ENCODE measurements at places on chromosomes 12 and 14. TPM values are rescaled to one million over a fixed set of nuclear protein-coding genes. Genes with fewer than 3 reads are reported as not detected.

- H3K27me3 ChIP-seq = no peaks in the 10 kb centered on the region
- no peak overlapping the region for H3K27ac ChIP-seq
- H3K4me1 ChIP-seq = peaks cover 7% of the 10 kb centered on the region
- DNase-seq = no peak
- H3K36me3 ChIP-seq = peaks cover 18% of the 10 kb centered on the region
Observed at GRCh38 chr14:101065696-101066694, 162.5 kb upstream of the RTL1 start.

DNA sequence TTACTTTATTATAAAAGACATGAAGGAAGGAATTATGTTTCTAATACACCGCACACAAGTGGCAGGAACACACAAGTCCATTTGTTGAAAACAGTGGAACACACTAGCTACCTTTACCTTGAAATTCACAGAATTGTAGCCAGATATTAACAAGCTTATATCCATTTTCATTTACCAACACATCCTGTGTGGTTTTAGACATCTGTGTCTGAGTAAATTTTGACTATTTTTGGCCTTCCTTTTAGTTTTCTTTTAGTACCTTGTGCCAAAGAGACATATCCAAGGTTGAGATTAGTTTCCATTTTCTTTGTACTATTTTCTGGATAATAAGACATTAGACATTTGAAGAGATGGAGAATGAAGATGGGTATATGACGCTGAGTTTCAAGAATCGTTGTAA, at the start of gene KLRF2:
KLRF2 (plus strand) TSS at position 244 of the 400 bp plus-strand sequence; CDS start at position 351, 107 bp downstream.
- H3K27me3 ChIP-seq = no peaks in the 10 kb centered on the region
- H3K27ac ChIP-seq = no peak within 1 kb of the TSS
- no peak for DNase-seq
- H3K4me3 ChIP-seq = no peak within 1 kb of the TSS
- H3K36me3 ChIP-seq = no peaks in the 10 kb centered on the region

DNA sequence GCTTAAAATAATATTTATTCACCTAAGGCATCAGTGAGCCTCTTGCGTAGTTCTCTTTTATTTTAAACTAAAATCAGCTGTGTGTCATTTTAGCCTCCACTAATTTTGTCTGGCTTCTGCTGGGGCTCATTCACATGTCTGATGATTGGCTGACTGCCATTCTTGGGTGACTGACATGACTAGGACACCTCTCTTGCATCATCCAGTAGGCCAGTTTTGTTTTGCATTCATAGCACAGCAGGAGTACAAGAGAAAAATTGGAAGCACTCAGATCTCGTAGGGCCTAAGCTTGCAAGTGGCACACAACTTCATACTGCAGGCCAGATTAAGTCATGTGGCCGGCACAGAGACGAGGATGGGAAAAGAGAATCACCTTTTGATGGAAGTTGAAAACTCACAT, 1226.5 kb downstream of the GALC start:
- H3K27me3 ChIP-seq = no peaks in the 10 kb centered on the region
- no peaks in the 10 kb centered on the region for H3K4me1 ChIP-seq
- H3K27ac ChIP-seq = no peak overlapping the region
- no peak overlapping the region for H3K4me3 ChIP-seq

- H3K4me3 ChIP-seq = no peak overlapping the region
- no peaks in the 10 kb centered on the region for H3K36me3 ChIP-seq
- no peaks in the 10 kb centered on the region for H3K27me3 ChIP-seq
- DNase-seq = no peak
- peaks cover 11% of the 10 kb centered on the region for H3K4me1 ChIP-seq
Observed at GRCh38 chr12:76554405-76555230, 5.0 kb downstream of the OSBPL8 start.

DNA sequence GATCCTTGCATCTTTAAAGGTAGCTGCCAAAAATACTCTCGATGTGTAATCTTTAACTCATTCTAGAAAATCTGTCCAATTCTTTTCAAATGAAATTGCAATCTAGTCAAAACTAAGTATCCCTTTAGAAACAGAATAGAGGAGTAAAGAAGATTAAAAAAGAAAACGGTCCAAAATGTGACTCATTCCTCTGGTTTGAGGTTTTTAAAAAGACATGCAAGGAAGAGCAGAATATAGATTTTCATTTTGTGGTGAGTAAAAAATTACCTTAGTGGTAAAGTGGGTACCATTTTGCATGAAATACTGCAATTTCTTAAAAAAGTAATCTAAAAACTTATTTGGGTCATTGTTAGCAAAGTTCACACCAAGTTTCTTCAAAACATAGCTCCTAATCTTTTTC, 108.4 kb downstream of the BRMS1L start:
- H3K4me3 ChIP-seq = no peak overlapping the region
- no peak overlapping the region for H3K27ac ChIP-seq
- H3K36me3 ChIP-seq = no peaks in the 10 kb centered on the region
- peak; percentile 4 for DNase-seq
- no peaks in the 10 kb centered on the region for H3K27me3 ChIP-seq

- no peak overlapping the region for H3K4me3 ChIP-seq
- H3K27me3 ChIP-seq = no peaks in the 10 kb centered on the region
- no peaks in the 10 kb centered on the region for H3K4me1 ChIP-seq
- DNase-seq = no peak
- no peak overlapping the region for H3K27ac ChIP-seq
Observed at GRCh38 chr14:88228522-88229236, 94.4 kb downstream of the KCNK10 start.

GRCh38 chr12:15778126-15778525, 11.1 kb downstream of the EPS8 start:
- peaks cover 51% of the 10 kb centered on the region for H3K4me1 ChIP-seq
- H3K27ac ChIP-seq = peak overlapping the region; percentile 47
- no peak overlapping the region for H3K4me3 ChIP-seq
- no peaks in the 10 kb centered on the region for H3K36me3 ChIP-seq

GRCh38 chr12:113140706-113141105, 5.1 kb upstream of the RASAL1 start:
- DNase-seq = no peak
- no peak overlapping the region for H3K27ac ChIP-seq
- H3K4me3 ChIP-seq = no peak overlapping the region
- no peaks in the 10 kb centered on the region for H3K36me3 ChIP-seq
- H3K27me3 ChIP-seq = peaks cover 8% of the 10 kb centered on the region

- no peak overlapping the region for H3K27ac ChIP-seq
- H3K4me1 ChIP-seq = peaks cover 49% of the 10 kb centered on the region
- no peaks in the 10 kb centered on the region for H3K27me3 ChIP-seq
- no peak for DNase-seq
Observed at GRCh38 chr12:116385486-116386217, 108.2 kb upstream of the MED13L start.

DNA sequence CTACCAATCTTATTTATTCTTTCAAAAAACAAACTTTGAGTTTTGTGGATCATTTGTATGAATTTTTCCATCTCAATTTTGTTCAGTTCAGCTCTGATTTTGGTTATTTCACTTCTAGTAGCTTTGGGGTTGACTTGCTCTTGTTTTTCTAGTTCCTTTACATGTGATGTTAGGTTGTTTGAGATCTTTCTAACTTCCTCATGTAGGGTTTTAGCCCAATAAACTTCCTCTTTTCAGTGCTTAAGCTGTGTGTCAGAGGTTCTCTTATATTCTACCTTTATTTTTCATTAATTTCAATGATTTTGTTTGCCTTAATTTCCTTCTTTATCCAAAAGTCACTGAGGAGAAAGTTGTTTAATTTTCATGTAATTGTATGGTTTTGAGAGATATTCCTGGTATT, 860.4 kb upstream of the FBXO33 start:
- H3K36me3 ChIP-seq = no peaks in the 10 kb centered on the region
- H3K4me1 ChIP-seq = no peaks in the 10 kb centered on the region
- no peak overlapping the region for H3K4me3 ChIP-seq
- no peak overlapping the region for H3K27ac ChIP-seq
- H3K27me3 ChIP-seq = no peaks in the 10 kb centered on the region
- no peak for DNase-seq

DNA sequence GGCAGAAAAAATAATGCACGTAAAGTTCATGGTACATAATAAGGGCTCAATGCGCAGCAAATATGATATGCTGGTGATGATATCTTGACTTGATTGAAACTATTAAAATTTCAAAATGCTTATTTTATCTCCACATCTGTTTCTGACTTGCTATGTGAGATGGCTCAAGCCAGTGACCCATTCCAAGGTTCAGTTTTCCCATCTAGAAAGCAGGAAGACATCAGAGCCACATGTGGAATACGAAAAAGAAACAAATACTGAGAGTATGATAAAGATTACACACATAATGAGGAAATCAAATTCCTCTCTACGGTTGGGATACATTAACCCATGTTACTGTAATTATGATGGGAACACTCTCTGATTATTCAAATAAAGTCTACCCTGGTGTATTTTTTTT, 24.0 kb upstream of the TSPAN11 start:
- no peak overlapping the region for H3K4me3 ChIP-seq
- no peaks in the 10 kb centered on the region for H3K4me1 ChIP-seq
- H3K27ac ChIP-seq = no peak overlapping the region
- no peaks in the 10 kb centered on the region for H3K36me3 ChIP-seq

DNA sequence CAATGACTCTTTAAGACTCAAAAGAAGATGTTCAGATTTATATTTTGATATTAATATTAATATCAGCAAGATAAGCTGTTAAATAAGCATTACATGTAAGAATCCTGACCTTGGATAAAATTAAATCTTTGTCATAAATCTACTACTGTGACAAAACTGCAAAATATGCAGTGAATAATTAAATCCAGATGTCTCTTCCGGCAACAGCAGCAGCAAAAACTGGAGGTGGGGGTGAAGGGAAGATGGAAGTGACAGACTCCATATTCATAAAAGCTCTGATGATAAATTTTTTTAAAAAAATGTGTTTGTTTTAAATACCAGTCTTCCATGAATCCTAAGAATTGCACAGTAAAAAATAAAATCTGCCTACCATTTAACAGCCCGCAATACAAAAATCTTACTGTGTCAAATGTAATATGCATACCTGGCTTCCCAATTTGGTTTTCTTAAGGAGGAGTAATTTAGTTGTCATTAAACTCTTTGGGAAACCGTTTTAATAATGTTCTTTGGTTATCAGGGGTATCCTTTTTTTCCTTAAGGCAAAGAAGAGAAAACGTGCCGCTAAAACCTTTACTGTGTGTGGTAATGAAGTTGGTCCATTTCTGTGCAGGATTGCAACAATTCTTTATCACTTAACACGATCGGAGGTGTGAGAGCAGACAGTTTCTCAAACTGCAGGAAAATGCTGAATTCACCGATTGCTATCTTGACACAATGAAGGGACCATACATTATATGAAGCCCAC, 478.2 kb downstream of the DIO2 start:
- no peaks in the 10 kb centered on the region for H3K36me3 ChIP-seq
- DNase-seq = peak; percentile 61
- H3K4me3 ChIP-seq = no peak overlapping the region
- H3K4me1 ChIP-seq = peaks cover 3% of the 10 kb centered on the region
- H3K27ac ChIP-seq = no peak overlapping the region

- H3K27ac ChIP-seq = peak overlapping the region; percentile 57
- H3K36me3 ChIP-seq = no peaks in the 10 kb centered on the region
- peak; percentile 61 for DNase-seq
- H3K27me3 ChIP-seq = no peaks in the 10 kb centered on the region
- H3K4me3 ChIP-seq = peak overlapping the region; percentile 32
- H3K4me1 ChIP-seq = peaks cover 14% of the 10 kb centered on the region
Observed at GRCh38 chr12:76123259-76124212, 39.1 kb upstream of the NAP1L1 start.

The ADAMTS20 gene
- 0.66 TPM for total RNA-seq
